ENCODE measurements at places on chromosomes 11 and 22.
A peak's percentile ranks its signal among the peaks of the same experiment; 100 is the strongest.

- DNase-seq, result peak; percentile 56
Observed at GRCh38 chr22:36419177-36419911, 31.6 kb upstream of the MYH9 start.

DNA sequence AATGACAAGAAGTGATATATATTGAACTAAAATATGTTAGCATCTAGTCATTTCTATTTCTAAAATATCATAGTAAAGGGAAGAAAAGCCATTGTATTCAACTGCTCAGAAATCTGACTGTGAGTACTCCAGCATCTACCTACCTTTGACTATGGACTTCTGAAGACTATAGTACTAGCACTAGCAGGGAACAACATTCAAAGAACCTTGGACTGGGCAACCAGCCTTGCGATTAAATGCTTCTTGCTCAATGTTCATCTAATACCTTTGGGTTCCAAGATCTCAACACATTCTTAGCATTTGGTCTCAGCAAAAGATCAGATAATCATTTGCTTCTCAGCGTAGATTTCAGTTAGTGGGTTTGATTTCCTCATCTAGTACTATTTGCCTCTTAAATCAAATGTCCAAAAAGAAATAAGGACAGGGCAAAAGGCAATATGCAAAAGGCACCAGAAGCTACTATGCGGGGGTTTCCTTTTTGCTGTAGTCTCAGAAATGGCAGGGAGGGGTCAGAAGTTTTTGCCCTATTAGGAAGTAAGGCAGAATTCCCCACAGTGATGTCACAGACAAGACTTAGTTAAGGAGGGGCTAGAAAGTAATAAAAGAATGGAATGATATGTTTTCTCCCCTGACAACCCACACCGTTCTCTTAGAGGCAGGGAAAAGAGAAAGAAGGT, 80.6 kb downstream of the GAB2 start:
- DNase-seq, result no peak

GRCh38 chr22:23070418-23071229, at the start of gene GNAZ:
Gene GNAZ (plus strand): TSS chr22:23070519. CDS start chr22:23095696, 25,177 bp downstream.
- peak; percentile 49 for DNase-seq

GRCh38 chr11:44671234-44671633, 55.5 kb upstream of the TSPAN18 start:
- DNase-seq, result no peak

DNA sequence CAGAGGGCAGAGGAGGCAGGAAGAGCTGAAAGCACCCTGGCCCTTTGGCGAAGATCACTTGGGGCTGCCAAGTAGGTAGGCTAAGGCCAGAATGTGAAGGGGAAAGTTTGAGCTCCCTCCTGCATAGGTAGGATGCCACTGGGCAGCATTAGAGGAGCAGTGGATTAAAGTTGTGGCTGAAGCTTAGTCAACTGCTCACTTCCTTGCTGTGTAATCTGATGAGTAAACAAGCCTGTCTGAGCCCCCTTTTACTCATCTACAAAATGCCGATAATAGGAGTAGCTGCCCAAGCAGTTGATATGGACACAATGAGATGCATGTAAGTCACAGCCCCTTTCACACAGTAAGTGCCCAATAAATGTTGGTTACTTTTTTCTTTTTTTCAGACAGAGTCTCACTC, 216.4 kb downstream of the MN1 start:
- peak; percentile 69 for DNase-seq

- DNase-seq, result no peak
Observed at GRCh38 chr22:38035530-38035885, 21.7 kb upstream of the PICK1 start.

DNA sequence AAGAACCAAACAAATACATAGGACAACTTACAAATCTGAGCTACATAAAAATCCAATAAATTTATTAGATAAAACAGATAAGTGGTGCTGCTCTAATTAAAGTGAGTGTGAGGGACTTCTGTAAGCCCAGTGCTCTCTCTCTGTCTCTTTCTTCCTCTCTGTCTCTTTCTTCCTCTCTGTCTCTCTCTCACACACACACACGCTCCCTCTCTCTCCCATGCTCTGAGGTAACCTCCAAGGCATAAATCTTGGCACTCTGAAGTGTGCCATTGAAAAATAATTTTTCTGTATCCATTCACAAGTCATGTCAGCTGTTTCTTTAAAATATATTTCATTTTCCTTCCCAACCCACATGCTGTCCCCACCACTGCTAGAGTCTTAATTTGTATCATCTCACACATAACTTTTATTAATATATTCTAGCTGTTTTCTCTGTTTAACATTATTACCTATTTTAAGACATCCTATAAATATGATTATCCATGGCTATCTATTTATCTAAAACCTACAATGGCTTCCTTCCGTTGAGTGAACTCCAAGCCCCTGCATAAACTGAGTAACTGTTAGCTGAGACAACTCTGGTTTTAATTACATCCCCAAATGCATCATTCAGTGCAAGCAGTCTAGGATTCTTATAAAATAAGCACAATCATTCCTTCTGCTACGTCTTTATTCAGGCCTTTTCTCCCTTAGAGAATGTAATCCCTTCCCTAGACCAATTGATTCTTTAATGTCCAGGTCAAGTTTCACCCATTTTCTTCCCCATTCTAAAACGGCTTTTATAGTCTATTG, 57.4 kb upstream of the SLC5A12 start:
- DNase-seq, result no peak

DNA sequence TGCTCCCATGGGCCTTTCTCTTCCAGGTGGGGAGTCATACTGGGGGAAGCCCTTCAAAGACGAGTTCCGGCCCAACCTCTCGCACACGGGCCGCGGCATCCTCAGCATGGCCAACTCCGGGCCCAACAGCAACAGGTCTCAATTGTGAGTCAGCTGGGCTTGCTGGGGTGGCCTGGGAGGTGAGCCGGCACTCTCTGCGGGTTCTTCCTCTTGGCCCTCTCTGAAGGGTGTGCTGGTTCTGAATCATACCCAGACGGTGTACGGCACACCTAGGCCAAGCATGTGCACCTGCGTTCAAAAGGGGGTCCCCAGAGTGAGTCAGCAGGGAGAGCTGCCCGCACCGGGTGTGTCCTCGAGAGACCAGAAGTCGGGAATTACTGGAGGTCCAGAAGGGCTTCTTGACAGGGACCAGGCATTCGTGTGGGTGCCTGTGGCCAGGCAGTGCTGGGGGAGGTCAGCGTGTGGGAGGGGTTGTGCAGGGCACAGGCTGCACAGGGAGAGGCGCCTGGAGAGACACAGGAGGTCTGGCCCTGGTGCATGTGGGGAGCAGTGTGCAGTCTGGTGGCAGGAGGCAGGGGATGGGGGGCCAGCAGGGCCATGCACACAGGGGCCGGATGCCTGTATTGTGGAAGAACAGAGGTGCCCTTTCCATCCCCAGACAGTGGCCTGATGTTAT, 23.0 kb downstream of the PPIL2 start:
- no peak for DNase-seq

DNA sequence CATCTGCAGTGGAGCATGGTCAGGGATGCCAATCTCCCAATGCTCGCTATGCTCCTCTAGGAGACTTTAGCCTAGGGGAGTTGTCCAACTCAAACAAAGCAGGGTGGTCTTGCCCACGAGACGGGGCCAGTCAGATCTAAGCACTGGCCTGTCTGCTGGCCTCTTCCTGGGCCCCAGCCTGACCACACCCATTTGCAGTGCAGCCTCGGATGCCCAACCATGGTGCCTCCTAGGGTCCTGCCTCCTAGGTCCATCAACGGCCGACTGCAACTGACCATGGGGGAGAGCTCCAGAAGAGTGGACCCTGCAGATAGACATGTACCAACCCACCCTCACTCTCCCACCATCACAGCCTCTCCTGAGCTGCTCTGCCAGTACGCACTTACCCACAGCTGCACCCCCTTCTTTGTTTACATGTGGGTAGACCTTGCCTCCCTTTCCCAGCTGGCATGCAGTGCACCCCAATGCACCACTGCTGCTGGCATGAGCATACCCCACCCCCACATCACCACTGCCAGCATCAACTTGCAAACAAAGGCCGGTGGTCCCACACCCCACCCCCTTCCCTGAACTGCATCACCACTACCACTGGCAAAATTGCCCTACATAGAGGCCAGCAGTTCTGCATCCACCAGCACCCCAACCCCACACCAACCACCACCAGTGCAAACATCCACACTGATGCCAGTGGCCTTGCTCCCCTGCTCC, 27.6 kb upstream of the ARL14EP start:
- no peak for DNase-seq

GRCh38 chr11:99634581-99634980, 613.8 kb downstream of the CNTN5 start:
- DNase-seq, result no peak

DNA sequence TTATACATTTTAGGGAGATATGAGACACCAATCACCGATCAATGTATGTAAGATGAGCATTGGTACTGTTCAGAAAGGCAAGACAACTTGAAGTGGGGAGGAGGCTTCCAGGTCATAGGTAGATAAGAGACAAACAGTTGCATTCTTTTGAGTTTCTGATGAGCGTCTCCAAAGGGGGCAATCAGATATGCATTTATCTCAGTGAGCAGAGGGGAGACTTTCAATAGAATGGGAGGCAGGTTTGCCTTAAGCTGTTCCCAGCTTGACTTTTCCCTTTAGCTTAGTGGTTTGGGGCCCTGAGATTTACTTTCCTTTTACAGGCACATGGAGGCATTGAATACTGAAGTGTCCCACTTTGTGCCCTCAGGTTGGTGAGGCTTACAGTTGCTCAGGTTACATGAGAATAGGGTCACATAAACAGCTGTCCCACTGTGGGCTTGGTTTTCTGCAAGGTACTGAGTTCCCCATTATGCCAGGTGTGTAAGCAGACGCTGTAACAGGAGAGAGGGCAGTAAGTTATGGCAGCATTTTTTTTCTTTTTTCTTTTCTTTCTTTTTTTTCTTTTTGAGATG, 129.8 kb upstream of the SERPIND1 start:
- no peak for DNase-seq

- DNase-seq, result peak; percentile 47
Observed at GRCh38 chr11:73193251-73194033, 24.6 kb upstream of the P2RY2 start.

DNA sequence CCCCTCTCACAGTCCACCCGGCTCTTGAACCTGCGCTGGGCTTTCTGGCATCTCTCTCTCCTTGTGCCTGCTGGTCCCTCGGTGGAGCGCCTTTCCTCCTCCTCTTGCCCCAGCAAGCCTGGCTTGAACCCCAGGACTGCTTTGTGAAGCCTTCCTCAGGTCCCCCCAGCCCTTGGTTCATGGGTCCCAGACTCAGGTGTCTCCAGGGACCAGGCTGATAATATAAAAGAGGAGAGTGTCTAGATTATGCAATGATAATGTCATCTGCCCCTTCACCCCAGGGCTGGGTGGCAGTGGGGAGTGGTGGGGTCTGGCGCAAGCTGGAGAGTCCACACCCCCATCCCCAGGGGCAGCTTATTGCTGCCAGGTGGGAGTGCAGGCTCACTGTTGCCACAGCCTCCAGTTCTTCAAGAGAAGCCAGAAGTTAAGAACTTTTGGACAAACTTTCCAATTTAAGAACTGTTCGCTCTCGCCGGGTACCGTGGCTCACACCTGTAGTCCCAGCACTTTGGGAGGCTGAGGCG, 36.6 kb upstream of the PARVG start:
- DNase-seq, result no peak

DNA sequence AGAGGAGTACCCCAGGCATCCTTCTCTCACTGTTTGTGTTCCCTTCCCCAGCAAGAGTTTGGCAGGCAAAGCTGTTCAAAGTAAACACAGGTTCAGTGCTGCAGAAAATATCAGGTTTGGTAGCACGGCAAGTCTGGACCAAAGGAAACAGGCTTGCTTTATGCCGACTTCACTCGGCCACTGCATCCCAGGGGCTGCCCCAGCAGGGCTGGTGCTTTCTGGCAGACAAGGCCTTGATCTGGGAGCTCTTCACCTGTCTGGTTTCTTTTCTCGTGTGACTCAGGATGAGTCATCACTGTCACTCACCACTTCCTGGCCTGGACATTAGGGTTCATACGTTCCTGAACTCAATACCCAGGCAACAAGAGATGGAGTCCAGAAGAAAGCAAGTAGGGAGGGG, 52.6 kb upstream of the NAV2 start:
- peak; percentile 91 for DNase-seq

DNA sequence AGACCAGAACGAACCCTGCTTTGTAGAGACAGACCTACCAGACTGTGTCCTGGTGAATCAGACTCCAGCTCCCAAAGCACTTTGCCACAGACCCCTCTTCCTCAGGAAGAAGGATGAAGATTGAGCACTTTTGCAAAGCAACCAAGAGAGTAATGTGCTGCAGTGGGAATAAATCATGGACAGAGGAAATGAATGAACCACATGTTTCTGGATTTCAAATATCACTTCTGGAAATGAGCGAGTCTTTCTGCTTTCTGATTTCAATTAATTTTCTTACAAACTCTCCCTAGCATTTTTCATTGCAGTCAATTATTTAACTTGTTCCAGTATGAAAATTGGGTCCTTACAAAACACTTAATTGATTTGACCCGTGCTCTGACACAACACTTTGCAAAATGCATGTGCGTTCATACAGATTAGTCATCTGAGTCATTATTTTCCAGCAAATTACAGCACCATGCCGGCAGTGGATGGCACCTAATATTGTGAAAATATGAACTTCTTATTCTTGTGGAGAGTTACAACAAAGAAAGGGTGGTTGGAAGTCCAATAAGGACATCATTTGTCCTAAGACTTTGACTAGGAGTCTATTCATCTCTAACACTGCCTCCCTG, 315.9 kb upstream of the CCDC90B start:
- no peak for DNase-seq

GRCh38 chr11:127651175-127651887, 650.8 kb upstream of the KIRREL3 start:
- peak; percentile 95 for DNase-seq

- DNase-seq, result no peak
Observed at GRCh38 chr11:125093502-125093901, 17.9 kb downstream of the TMEM218 start.

- DNase-seq, result no peak
Observed at GRCh38 chr22:22925146-22925804, 37.7 kb downstream of the IGLL5 start.

- no peak for DNase-seq
Observed at GRCh38 chr22:31954535-31955523, 10.5 kb downstream of the YWHAH start.

GRCh38 chr22:43326331-43327156, 16.6 kb downstream of the SCUBE1 start:
- DNase-seq, result no peak

- DNase-seq, result no peak
Observed at GRCh38 chr11:114801773-114802172, 123.4 kb downstream of the NXPE2 start.

- DNase-seq, result peak; percentile 91
Observed at GRCh38 chr11:88174709-88175568, at the start of gene RAB38. Gene RAB38 (minus strand): TSS chr11:88175443. CDS start chr11:88175384, 59 bp downstream.

All from ELR (cell line).